ENCODE measurements at places on chromosomes 13 and 19.

- no peak overlapping the region for H3K27ac ChIP-seq
- H3K36me3 ChIP-seq, result peaks cover 83% of the 10 kb centered on the region
- no peak overlapping the region for H3K4me3 ChIP-seq
- no peak for DNase-seq
- H3K4me1 ChIP-seq, result no peaks in the 10 kb centered on the region
These were observed 27.3 kb downstream of the TM9SF2 start for GRCh38 chr13:99528547-99528946.

GRCh38 chr13:77985866-77986636 lies 67.4 kb upstream of the EDNRB start:
- peaks cover 4% of the 10 kb centered on the region for H3K27me3 ChIP-seq
- DNase-seq, result no peak
- H3K27ac ChIP-seq, result no peak overlapping the region
- no peak overlapping the region for H3K4me3 ChIP-seq
- peaks cover 16% of the 10 kb centered on the region for H3K4me1 ChIP-seq

GRCh38 chr19:1875646-1876495 lies 9.4 kb downstream of the ABHD17A start:
- peaks cover 23% of the 10 kb centered on the region for H3K4me1 ChIP-seq
- no peaks in the 10 kb centered on the region for H3K27me3 ChIP-seq
- peaks cover 48% of the 10 kb centered on the region for H3K36me3 ChIP-seq

- no peak overlapping the region for H3K27ac ChIP-seq
- H3K4me1 ChIP-seq, result peaks cover 8% of the 10 kb centered on the region
- H3K27me3 ChIP-seq, result no peaks in the 10 kb centered on the region
- no peak overlapping the region for H3K4me3 ChIP-seq
- H3K36me3 ChIP-seq, result no peaks in the 10 kb centered on the region
These were observed 1140.4 kb downstream of the EFNB2 start for GRCh38 chr13:105395041-105395440.

DNA sequence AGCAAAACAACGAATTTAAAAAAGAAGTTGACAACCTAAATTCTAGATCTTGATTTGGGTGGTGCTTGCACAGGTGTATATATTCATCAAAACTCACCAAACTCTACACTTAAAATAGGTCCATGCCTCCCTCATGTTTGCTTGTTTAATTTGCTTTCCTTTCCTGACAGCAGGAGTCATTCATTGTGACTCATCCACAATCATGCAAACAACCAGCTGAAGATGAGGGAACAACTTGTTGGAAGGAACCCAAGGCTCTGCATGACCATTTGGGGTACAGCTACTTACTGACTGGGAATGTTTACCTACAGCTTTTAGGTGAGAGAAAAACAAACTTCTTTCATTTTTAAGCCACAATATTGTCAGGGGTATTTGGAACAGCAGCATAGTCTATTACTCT lies 96.6 kb downstream of the RXFP2 start:
- H3K27ac ChIP-seq, result no peak overlapping the region
- no peak for DNase-seq
- H3K4me3 ChIP-seq, result no peak overlapping the region
- H3K36me3 ChIP-seq, result no peaks in the 10 kb centered on the region
- H3K27me3 ChIP-seq, result no peaks in the 10 kb centered on the region
